Endothelial cell of umbilical vein (primary cell): ENCODE measurements at places on chromosomes 6 and 20. TPM values are rescaled to one million over a fixed set of nuclear protein-coding genes. Genes with fewer than 3 reads are reported as not detected.
A peak's percentile ranks its signal among the peaks of the same experiment; 100 is the strongest.

DNA sequence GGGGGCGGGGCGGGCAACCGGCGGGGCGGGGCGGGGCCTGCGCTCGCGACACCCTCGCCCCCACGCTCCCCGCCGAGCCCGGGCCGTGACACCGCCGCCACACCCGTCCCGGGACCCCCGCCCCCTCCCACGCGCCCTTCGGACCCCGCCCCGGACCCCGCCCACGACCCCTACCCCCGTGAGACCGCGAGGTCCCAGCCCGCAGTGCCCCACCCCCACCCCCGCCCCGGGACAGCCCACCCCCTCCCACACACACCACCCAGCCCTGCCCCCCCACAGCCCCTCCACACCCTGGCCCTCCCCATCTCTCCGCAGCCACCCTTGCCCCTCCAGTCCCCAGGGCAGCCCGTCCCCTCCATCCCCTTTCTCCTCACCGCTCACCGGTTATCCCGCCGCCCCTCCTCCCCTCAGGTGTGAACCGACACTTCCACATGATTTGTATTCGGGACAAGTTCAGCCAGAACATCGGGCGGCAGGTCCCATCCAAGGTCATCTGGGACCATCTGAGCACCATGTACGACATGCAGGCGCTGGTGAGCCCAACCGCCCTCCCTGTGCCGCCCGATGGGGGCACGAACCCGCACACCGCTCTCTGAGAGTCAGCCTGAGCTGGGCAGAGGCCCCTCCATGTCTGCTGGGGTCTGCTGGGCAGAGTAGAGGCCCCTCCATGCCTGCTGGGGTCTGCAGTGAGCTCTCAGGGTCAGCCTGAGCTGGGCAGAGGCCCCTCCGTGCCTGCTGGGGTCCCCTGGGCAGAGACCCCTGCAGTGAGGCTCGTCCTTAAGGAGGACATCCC lies 622 bp downstream of the MRGBP start:
- DNase-seq, result no peak

- DNase-seq, result peak; percentile 36
Observed at GRCh38 chr6:111480988-111481822, 1.8 kb downstream of the REV3L start.

Gene SLC35D3
- total RNA-seq, result not detected in 2 replicates

- no peak for DNase-seq
Observed at GRCh38 chr6:121143476-121143875, 190.8 kb downstream of the TBC1D32 start.

Gene BTNL2
- total RNA-seq, result not detected in 2 replicates

- no peak for DNase-seq
Observed at GRCh38 chr6:6884193-6884627, 223.6 kb upstream of the RREB1 start.

DNA sequence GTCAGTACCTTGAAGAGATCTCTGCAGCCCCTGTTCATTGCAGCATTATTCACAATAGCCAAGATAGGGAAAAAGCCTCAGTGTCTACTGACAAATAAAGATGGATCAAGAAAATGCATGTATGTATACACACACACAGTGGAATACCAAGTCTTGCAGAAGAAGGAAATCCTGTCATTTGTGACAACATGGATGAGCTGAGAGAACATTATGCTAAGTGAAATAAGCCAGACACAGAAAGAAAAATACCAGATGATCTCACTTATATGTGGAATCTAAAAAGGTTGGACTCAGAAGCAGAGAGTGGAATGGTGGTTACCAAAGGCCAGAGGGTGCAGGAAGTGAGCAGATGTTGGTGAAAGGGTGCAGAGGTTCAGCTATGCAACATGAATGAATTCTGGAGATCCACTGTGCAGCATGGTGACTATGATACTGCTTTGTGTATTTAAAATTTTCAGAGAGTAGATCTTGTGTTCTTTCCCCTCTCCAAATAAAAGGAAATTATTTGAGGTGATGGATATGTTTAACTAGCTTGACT lies 11.0 kb upstream of the SLC22A1 start:
- DNase-seq, result no peak

DNA sequence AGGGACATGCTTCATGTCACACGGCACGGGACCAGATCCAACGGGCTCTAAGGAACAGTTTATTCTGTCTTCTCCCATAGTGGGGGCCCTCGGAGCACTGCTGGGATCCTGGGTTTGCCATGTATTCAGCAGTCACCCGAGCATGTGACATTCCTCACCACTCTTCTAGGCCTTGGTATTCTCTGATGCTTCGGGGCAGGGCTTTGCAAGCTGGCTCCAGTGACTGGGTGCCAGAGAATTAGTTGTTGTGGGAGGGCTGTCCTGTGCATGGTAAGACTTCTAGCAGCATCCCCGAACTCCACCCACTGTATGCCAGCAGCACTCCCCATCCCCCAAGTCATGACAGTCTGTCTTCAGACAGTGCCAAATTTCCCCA lies 5.4 kb downstream of the CCN5 start:
- no peak for DNase-seq

GRCh38 chr6:82589509-82590206 lies 226.0 kb downstream of the TPBG start:
- DNase-seq, result peak; percentile 3

Gene POPDC3
- 1.7 and 3.1 TPM in 2 replicates for total RNA-seq

DNA sequence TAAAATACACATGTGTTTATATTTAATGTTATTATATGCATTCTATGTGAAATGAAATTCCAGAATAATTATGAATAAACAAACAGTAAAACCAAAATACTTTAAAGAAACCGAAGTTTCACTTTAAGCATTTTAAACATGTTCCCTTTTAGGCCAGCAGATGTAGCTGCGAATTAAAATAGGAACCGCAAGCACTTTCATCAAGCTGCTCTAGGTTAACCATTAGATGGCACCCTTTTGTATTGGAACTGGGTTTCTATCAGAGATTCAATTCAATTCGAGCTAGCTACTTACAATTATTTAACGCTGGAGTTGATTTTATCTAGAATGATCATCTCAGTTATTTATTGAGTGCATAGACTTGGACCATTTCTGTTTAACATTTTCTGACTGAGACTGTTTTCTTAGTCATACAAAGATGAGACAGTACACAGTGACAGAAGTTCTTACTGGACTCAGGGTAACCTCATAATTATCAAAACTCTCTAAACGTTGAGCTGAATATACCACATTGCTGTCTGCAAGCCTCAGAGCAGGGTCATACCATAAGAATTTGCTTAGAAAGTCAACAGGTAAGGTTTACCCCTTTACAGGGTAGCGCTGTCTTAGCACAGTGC lies 8.5 kb downstream of the TMEM242 start:
- DNase-seq, result peak; percentile 79

DNA sequence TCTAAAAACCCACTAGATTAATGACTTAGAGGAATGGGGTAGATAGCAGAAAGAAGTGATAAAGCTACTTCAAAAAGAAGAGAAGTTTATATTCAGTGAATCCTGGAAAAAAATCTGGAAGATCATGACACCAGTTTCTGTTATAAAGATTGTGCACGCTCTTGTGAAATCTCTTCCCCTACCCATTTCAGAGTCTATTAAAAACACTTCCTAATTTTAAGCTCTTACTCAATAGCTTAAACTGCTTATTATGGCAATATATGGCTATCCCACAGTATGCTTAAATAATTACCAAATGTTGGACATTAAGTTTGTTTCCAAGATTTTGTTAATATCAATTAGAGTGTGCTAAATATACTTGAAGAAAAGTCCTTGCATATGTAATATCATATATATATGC lies 585.3 kb upstream of the MAN1A1 start:
- no peak for DNase-seq

- DNase-seq, result peak; percentile 67
Observed at GRCh38 chr20:11117808-11118528, 444.2 kb upstream of the JAG1 start.

Gene FAM50B
- total RNA-seq, result 10.0 and 10.4 TPM in 2 replicates

GRCh38 chr6:121435444-121436069 lies at the start of gene GJA1:
TSS of gene GJA1 (plus strand) at chr6:121435646. CDS start at chr6:121446848, 11,202 bp downstream.
- DNase-seq, result peak; percentile 96

- DNase-seq, result no peak
Observed at GRCh38 chr6:1893470-1894130, 283.9 kb downstream of the FOXC1 start.

Gene GSTA3
- total RNA-seq, result not detected in 2 replicates

DNA sequence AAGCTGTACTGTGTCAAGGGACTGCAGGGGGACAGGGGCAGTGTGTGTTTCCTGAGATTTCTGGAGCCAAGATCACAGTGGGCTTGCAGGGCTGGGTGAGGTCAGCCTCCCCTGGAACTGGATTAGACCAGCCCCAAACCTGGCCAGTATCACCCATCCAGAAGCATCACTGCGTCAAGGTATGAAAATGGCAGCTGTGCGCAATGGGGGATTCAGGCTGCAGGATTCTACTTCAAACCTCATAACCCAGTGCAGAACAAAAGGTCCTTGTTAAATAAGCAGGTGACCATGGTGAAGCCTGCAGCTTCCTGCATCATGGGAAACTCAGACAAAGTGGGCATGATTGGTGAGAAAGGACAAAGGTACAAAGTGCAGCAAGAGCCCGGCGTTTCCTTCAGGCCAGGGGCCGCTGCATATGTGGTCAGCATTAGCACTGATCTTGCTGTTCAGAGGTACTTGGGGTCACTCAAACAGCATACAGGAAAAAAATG lies 33.4 kb downstream of the TRAF3IP2 start:
- no peak for DNase-seq

DNA sequence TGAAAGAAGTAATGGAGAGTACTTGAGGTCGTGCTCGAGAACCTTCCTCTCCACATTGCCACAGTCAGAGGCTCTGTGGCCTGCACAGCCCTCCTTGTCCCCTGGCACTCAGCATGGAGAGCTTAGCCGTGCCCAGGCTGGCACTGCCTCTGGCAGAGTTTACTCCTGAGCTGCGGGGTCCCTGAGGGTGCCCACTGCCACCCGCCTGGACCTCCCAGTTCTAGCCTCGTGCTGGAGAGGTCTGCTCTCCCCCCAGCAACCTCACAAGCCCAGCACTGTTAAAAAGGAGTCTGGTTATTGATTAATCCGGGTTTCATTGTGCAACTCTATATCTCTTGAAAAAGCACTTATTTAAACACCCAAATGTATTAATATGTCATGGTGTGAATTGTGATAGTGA lies 226.8 kb downstream of the TMEM242 start:
- no peak for DNase-seq

Gene APCDD1L
- 0.88 and 1.4 TPM in 2 replicates for total RNA-seq

- DNase-seq, result no peak
Observed at GRCh38 chr6:114580882-114581281, 238.1 kb upstream of the HS3ST5 start.

GRCh38 chr6:26383624-26384417 lies 913 bp downstream of the BTN2A2 start:
- DNase-seq, result peak; percentile 41

DNA sequence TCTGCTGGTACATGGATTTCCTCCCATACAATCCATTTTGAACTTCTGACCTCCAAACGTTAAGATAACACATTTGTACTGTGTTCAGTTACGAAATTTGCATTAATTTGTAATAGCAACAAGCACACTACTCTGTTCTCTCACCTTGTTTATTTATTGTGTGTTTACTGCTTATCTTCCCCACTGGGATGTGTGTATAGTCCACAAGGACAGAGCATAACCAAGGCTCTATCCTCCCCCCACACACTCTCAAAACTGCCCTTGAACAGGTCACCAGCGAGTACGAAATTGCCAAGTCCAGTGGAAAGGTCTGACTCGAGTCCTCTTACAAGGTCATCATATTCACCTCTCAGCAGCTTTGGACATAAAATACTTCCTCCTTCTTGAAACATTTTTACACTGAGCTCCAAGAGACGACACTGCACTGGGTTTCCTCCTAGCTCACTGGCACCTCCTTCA lies 18.6 kb downstream of the ADTRP start:
- no peak for DNase-seq

Gene OR2B6
- total RNA-seq, result not detected in 2 replicates

Gene SLPI
- total RNA-seq, result not detected in 2 replicates

GRCh38 chr6:126198631-126199030 lies 141.3 kb upstream of the CENPW start:
- no peak for DNase-seq

Gene HLA-DQB1
- not detected in 2 replicates for total RNA-seq

GRCh38 chr6:156886409-156886808 lies 109.2 kb downstream of the ARID1B start:
- peak; percentile 45 for DNase-seq

GRCh38 chr20:47421076-47421475 lies 64.6 kb upstream of the ZMYND8 start:
- DNase-seq, result no peak

GRCh38 chr20:8242827-8243724 lies 111.0 kb downstream of the PLCB1 start:
- DNase-seq, result no peak

Gene SLC22A1
- not detected in 2 replicates for total RNA-seq

DNA sequence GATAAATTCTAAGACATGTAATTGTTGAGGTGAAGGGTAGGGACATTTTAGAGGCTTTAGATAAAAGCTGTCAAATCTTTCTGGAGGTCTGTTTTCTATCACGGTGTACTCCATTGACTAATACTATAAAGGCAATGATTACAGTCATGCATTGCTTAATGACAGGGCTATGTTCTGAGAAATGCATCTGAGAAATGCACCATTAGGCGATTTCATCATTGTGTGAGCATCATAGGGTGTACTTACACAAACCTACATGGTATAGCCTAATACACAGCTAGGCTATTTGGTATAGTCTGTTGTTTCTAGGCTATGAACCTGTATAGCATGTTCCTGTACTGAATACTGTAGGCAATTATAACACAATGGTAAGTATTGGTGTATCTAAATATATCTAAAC lies 71.3 kb upstream of the FYN start:
- no peak for DNase-seq

GRCh38 chr6:18214003-18214402 lies 50.3 kb downstream of the DEK start:
- no peak for DNase-seq

DNA sequence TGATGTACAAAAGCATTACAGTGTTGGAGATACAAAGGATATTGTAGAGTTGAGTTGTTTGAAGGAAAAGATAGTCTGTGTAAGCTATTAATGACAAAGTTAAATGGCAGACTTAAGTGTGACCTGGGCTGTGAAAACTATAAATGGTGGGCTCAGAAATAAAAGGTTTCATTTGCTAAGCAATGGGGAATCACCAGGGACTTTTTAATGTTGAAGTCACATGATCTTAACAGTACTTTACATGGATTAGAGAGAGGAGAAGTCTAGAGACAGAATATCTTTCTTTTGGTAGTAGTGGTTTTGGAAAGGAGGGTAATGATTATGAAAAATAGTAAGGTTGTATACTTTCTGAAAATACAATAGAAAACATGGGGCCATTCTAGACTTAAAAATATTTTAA lies 67.1 kb downstream of the SCAF8 start:
- DNase-seq, result no peak

DNA sequence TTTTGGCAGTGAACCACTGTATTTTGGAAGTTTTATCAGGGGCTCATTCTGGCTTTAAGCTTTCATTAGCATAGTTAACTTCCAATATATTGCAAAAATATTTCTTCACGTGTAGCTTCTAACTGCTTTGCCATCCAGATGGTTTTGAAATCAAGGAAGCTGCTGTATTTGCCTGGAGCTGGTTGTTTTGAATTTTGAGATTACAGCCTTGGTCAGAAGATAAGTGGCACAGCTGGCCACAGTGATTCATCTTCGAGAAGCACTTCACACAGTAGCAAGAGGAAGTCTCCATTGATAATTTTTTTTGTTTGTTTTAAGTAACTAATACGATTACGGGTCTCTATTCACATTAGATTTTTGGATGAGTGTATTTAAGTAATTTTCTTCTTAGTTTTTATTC lies 3.8 kb downstream of the APCDD1L start:
- DNase-seq, result peak; percentile 64

Gene SLC17A3
- total RNA-seq, result not detected in 2 replicates
